ENCODE measurements at places on chromosomes 3 and 15.
A peak's percentile ranks its signal among the peaks of the same experiment; 100 is the strongest.

DNA sequence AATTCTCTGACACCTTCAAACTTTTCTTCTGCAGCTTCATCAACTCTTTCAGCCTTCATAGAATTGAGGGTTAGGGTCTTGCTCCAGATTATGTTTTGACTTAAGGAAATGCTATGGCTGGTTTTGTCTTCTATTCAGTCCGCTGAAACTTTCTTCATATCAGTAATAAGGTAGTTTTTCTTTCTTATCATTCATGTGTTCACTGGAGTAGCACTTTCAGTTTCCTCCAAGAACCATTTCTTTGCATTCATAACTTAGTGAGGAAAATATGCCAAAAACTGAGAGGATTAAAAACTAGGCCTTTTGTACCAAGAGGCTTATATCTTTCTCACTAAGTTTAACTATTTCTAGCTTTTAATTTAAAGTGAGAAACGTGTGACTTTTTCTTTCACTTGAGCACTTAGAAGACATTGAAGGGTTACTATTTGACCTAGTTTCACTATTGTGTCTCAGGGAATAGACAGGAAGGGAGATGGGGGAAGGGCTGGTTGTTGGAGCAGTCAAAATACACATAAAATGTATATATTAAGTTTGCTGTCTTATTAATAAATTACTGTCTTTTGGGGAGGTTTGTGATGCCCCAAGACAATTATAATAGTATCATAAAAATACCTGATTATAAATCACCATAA, 1110.1 kb downstream of the TBL1XR1 start:
- DNase-seq = no peak

DNA sequence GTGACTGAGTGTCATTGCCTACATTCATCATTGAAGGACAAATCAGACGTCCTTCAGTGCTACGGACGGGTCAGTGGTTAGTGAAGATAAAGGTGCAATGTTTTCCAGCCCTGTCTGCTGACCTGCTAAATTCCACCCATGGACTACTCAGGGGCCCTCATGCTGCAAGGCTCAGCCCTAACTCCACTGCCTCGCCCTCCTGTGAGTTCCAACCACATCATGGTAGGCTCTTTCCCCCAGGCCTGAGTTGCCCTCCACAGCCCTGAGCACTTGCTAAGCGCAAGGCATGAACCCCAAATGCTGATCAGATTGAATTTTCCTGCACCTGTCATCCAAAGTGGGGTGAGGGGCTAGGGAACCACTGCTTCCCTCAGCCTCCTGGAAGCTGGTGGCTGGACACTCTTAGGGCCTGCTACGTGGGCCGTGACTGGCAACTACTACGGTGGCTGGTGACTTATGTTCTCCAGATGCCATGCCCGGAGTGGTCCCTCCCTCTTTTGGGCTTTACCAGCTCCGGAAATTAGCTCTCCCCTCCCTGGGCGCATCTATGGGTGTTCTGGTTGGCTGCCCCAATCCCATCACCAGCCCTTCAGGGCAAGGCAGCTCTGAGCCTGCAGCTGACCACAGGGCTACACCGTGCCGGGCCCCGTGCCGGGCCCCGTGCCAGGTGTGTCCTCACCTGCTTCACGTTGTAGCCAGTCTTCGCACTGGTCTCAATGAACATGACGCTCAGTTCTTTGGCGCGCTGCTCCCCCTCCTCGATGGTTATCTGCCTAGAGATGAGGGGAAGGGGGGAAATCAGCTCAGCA, 32.1 kb downstream of the SRPRB start:
- DNase-seq = no peak

DNA sequence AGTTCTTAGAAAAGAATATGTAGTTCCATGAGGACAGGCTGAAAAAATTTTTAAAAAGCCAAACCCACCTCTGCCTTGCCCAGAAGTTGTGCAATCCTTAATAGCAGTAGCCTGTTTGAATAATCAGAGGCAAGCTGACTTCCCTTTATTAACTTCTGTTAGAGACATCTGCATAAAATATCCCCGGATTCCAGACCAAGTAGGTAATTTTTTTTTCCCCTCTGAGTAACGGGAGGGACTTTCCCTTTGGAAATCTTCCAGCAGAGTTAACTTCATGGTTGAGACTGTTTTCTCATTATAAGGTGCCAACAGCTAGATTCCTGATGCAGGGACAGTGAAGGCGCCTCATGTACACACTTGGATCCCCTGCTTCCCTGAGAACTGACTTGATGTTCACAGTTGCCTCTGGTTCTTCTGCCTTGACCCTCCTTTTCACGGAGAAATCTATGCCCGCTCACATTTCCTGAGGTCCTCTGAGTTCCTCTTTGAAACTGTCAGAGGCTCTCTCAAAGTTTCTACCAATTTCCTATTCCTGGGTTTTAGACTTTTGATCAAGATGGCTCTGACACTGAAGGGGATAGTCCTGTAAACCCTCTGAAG, 227.6 kb upstream of the BHLHE40 start:
- peak; percentile 79 for DNase-seq

- peak; percentile 78 for DNase-seq
These were observed 489.4 kb upstream of the IL12A start for GRCh38 chr3:159499031-159499793.

DNA sequence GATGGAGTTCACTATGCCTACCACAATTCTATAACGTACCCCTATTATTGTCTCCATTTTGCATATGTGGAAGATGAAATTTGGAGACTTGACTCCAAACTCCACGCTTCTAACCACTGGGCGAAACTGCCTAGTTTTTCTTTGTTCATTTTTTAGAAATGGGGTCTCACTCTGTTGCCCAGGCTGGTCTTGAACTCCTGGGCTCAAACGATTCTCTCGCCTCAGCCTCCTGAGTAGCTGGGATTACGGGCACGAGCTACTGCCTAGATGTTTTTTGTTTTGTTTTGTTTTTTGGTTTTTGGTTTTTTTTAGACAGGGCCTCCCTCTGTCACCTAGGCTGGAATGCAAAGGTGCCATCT, 584 bp upstream of the RPL32 start:
- DNase-seq = no peak

DNA sequence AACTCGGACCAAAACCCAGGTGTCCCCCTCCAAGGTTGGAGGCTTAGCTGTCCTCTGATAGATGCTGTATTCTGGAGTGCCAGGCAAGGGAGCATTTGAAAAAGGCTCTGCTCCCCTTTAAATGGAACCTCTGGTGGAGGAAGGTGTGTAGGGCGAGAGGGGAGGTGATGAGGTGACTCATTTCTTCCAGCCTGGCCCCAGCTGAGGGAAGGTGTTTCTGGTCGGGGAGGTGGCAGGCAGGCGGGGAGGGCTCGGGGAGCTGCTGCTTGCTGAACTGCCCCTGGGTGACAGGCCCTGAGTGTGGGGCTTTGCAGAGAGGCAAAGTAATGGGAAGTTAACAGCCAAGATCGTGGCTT, 18.8 kb downstream of the PSTPIP1 start:
- no peak for DNase-seq

DNA sequence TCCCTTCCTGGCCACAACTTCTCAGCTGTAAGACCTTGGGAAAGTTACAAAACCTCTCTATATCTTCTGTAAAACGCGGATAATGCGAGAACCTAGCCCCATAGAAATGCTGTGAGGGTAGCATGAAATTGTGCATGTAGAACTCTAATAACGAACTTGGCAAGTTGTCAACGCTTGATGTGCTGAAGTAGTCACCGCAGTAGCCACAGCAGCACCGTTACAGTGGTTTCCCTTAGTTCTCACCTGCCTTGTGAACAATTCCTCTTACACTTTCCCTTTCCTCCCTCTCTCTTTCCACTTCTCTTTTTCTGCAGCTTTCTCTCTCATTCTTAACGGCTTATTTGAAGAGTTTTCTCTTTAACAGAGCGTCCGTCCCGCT, 447 bp upstream of the SHQ1 start:
- DNase-seq = no peak

GRCh38 chr3:172110127-172110779, 70.9 kb downstream of the FNDC3B start:
- DNase-seq = no peak

DNA sequence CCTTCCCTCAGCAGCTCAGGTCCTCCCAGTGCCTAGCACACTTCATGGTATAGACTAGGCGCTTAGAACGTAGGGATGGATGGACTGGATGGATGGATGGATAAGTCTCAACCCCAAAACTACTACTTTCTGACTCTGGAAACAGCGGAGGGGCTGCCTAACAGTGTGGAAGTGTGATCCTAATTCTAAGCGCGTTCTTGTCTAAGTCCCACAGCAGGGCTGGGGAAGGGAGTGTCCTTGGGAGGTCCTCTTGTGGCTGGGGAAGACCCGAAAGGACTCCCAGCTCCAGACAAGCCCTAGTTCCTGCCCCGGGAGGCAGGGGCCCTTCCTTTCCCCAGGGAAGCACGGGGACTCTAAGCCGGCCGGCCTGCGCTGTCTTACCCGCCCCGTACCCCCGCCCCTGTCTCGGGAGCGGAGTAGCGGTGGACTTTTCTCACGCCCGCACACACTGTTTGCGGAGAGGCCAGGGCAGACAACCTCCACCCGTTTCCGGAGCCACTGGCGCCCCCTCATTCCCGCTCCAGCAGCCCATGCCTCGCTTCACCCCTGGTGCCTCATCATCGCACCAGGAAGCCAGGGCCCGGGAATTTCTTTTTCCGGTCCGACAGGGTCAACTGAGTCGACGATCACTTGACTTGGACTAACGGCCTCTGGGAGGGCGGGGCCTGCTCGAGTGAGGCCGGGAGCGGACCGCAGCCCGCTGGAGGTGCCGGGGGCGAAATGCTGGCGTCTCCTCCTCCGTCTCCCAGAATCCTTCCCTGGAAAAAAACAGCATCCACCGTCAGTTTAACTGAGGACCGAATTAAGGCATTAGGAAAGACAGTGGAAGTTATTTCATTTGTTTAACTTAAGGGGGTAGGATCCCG, 133.3 kb downstream of the TBC1D2B start:
- peak; percentile 85 for DNase-seq

GRCh38 chr3:114400371-114400770, 106.5 kb downstream of the TIGIT start:
- DNase-seq = no peak

- no peak for DNase-seq
These were observed 589.2 kb downstream of the ROBO1 start for GRCh38 chr3:79178471-79179180.

GRCh38 chr3:23760871-23761373, 44.8 kb upstream of the UBE2E1 start:
- DNase-seq = no peak

DNA sequence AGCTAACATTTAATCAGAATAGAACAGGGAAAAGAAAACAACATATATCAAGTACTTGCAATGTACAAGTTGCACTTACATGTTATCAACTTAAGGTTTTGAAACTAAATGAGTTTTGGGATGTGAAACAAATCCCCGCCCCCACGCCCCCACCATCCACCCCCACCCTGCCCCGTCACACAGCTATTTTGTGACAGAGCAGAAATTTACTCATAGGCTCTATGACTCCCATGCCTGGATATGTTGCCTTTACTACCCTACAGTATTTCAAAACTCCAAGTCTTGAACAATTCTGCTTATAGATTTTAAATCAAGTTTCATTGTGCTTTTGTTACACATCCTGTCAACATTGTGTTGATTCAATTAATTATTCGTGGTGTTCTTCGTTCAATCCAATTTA, 18.1 kb upstream of the IL1RAP start:
- DNase-seq = no peak

DNA sequence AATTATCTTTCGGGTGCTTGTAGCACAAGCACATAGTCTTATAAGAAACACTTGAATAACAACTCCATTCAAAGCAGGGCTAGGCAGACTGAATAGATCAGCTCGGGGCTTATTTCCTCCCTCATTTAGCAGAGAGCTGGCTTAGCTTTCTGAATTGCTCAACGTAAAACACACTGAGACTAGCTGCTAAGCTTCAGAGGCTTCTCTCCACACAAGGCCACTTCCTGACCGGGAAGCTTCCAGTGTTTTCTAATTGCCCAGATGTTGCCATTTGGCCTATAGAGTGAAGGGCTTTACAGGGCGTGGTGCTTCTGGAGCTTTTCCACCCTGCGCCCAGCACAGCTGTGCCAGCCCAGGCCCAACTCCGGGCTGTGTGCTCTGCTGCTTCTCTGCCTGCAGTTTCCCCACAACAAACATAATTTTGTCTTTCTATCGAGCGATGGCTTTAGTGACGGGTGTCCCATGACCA, 16.6 kb downstream of the FAM240A start:
- DNase-seq = peak; percentile 8

DNA sequence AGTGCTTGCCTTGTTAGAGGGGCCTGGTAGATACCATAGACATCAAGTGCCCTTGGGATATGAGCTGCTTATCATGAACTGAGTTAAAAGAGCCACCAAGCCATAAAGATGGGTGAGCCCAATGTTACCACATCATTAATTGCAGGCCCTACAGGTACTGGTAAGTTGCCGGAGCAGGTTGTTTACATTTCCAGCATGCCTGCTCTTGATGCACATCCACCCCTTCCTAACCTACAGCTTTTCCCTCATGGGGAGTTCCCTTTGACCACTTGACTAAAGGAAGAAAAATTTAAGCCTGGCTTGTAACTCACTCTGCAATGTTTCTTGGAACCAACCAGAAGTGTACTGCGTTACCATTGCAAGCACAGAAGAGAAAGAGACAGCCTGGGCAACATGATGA, 24.7 kb upstream of the ULK4 start:
- no peak for DNase-seq

- no peak for DNase-seq
These were observed 100.0 kb downstream of the TBC1D5 start for GRCh38 chr3:17642474-17642873.

GRCh38 chr15:42207674-42208579, at the start of gene VPS39:
TSS of gene VPS39 (minus strand) at chr15:42208304. CDS start at chr15:42208153, 151 bp downstream.
- peak; percentile 86 for DNase-seq

DNA sequence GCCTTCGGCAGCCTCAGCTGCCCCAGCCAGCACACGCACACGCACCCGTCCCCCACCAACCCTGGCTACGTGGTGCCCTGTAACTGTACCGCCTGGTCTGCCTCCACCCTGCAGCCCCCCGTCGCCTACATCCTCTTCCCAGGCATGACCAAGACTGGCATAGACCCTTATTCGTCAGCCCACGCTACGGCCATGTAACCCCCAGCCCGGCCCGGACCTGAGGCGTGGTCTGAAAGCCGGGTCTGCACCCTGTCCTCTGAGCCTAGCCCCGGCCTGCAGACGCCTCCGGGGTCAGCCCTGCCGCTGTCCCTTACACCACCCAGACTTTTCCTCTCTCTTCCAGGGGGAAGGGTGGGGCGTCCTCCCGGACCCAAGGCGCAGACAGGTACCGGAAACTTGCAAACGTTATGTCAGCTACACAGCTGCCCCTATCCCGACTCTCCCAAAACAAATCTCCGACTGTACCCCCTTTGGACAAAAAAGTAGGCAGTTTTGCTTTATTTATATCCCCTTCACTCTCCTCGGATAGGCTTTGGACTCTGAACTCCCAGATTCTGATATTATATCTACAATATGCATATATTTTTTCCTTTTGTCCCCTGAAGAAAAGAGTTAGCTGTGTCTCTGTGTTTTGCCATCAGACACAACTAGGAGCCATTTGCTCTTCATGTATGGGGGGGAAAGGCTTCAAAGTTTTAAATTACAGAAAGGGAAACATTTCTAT, 1.4 kb downstream of the SOX14 start:
- no peak for DNase-seq

GRCh38 chr3:18098960-18099587, 326.1 kb downstream of the SATB1 start:
- DNase-seq = peak; percentile 98

- no peak for DNase-seq
These were observed 1.8 kb downstream of the MKRN2 start for GRCh38 chr3:12558706-12559105.

- no peak for DNase-seq
These were observed 3.3 kb downstream of the PLCH1 start for GRCh38 chr3:155741603-155742002.
